ENCODE measurements at places on chromosomes 1 and 21. TPM values are rescaled to one million over a fixed set of nuclear protein-coding genes. Genes with fewer than 3 reads are reported as not detected.

- no peak for DNase-seq
Measured at GRCh38 chr1:40706626-40707025, 15.1 kb downstream of the NFYC start.

The SPOCD1 gene
- not detected for total RNA-seq

DNA sequence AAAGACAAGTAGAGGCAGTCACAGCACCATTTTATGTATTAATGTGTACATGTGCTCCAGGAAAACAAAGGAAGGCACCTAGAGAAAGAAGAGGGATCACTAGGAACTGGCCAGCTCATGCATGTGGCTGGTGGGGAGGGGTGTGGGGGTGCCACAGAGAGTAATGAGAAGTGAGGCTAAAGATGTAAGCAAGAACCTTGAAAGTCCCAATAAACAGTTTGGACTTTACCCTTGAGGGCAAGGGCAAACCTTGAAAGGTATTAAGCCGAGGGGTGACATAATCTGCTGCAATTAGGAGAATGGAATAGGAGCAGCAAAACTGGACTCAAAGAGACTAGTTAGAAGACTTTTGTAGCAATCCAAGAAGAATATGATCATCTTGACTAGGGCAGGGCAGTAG is 51.5 kb downstream of the ERI3 start:
- no peak for DNase-seq

DNA sequence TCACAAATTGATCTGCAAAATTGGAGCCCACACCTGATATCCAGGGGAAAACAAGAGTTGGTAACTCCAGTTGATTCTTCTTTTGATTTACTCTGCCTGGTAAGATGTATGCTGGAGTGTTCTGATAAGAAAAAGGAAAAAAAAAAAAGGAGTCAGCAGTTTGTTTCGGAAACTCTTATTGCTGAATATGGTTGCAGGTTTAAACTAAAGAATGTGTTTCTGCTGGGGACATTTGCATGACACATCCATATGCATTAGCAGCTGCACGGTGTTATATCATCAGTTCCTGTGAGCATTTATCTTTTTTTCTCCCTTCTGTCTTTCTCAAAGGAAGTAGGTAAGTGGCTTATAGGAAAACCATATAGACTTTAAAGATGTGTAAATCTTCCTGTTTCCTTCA is 418.5 kb upstream of the ESRRG start:
- no peak for DNase-seq

GRCh38 chr1:91161749-91162148 is 139.9 kb upstream of the ZNF644 start:
- DNase-seq = no peak

DNA sequence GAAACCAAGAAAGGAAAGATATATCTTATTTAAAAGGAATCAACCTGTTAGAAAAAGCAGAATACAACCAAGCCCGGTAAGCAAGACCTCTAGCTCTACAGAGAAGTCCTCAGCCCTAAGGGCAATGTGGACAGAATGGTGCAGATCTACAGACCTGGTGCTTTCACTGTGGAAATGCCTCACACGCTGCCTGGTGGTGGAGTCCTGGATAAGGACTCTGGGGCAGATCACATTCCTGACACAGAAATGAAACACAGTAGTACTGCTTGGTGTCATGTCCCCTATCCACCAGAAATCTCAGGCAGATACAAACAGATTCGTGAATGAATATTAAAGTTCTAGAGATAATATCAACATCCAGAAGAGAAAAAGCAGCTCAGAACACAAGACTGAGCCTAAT is 6.8 kb downstream of the CNN3 start:
- no peak for DNase-seq

The VSIG8 gene
- not detected for total RNA-seq

The KCNAB2 gene
- total RNA-seq = 218 TPM

The RPL5 gene
- 1,713 TPM for total RNA-seq

The ATXN7L2 gene
- 15.6 TPM for total RNA-seq

The PGLYRP3 gene
- total RNA-seq = not detected

DNA sequence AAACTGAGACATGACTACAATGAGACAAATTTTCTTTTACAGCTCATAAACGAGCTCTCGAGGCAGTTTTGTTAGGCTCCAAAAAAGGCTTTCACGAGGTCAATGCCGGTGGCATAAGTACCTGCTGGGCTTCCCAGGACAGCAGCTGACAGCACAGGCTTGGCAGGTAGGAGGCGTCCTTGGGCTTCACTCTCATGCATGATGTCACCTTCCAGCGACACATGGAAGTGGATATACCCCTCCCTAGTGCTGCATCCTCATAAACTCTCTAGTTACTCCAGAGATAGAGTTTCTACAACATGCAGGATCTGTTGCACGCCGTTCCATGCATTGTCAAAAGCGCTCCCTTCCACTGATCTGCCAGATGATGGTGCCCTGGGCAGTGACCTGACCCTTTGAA is 112.5 kb upstream of the PAXBP1 start:
- no peak for DNase-seq

GRCh38 chr1:232443372-232443771 is 186.6 kb downstream of the SIPA1L2 start:
- no peak for DNase-seq

DNA sequence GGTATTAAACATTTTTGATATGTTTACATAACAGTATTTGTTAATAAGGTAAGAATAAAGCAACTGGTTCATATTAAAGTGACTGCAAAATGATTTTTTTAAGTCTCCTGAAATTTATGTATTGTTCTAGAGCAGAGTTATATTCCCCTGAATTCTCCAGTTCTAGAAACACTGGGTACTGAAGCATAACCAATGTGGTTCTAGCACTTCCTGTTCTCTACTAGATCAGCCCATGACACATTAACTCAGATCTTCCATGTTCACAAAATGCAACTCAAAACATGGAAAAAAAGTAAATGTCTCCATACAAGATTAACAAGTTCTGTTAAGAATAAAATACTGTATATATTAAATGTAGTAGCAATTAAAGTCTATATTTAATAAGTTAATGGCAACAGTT is 3.9 kb downstream of the NEGR1 start:
- no peak for DNase-seq

DNA sequence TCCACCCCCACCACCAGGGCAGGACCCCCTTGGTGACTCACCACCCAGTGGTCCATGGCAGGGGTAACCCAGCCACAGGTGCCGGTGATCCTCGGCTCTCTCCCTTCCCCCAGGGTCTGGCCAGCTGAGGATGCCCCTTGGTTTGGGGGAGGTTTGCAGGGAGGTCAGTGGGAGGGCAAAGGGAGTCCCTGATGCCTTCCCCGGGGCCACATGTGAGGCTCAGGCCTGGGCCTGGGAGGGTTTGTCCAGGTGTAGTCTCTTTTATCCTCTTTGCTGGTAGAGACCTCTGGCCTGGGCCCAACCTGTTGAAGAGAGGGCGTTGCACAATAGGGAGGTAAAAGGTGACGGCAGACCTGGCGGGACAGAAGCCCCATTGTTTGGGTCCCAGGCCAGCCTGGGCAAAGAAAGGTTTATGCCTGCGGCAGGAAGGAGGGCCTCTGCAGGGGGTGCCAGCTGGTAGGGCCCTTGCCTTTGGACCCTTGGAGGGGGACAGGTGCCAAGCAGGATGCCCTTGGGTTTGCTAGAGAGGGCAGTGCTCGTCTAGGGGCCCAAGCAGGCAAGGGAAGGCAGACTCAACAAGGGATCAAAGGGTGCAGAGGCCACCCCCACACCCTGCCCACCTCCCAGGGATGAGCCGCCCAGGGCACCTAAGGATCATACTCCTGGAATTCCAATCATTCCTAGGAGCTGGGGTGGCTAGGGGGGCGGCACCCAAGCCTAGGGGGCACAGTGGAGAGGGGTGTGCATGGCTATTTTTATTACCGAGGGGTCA is 760 bp upstream of the TINAGL1 start:
- DNase-seq = no peak

The ACTL8 gene
- not detected for total RNA-seq

DNA sequence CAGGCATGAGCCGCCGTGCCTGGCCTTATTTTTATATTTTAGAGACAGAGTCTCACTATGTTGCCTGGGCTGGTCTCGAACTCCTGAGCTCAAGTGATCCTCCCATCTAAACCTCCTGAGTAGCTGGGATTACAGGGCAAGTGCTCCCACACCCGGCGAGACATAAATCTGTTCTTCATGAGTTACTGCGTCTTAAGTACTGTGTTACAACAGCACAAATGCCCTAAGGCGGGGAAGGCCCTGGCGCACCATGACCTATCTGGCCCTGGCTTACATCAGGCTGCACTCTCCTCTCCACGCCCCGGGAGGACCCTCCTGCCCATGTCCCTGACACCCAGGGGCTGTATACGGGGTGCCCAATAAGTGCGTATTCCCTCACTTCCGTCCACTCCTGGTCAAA is 4.3 kb downstream of the GPR153 start:
- DNase-seq = no peak

- DNase-seq = peak; percentile 46
Measured at GRCh38 chr1:202968895-202969295, 1.8 kb upstream of the CYB5R1 start.

DNA sequence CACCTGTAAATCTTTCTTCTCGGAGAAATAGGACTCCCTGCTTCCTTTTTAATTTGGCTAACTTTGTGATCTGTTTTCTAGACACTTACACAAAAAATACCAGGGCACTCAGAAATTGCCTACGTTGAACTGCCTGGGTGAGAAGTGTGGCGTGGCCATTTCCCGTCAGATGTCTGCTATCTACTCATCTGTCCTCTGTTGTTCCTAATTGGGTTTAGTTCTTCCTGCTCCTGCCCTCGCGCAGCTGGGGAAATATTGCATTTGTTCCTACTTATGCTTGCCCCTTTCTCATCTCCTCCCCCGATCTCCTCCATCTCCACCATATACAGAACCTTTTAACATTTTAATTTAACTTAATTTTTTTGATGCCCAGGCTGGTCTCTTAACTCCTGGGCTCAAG is 55.1 kb downstream of the CD58 start:
- no peak for DNase-seq

The HAPLN2 gene
- not detected for total RNA-seq

GRCh38 chr1:113917400-113918082 is 11.6 kb upstream of the HIPK1 start:
- no peak for DNase-seq

DNA sequence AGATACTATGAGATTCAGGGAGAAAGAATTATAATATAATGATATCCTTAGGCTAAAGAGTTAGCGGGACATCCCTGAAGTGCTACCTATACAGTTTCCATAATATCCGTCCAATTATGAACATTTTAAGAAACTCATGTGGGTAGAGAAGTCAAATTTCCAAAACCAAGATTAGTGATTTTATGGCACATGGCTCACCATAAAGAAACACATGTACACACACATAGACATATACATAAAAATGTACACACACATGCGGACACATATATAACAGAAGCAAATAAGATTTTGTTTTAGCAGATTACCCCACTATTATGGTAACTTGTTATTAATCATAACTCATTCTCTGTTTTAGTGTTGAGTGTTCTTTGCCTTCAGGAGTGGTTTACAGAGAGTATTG is 566.7 kb upstream of the NEGR1 start:
- no peak for DNase-seq

DNA sequence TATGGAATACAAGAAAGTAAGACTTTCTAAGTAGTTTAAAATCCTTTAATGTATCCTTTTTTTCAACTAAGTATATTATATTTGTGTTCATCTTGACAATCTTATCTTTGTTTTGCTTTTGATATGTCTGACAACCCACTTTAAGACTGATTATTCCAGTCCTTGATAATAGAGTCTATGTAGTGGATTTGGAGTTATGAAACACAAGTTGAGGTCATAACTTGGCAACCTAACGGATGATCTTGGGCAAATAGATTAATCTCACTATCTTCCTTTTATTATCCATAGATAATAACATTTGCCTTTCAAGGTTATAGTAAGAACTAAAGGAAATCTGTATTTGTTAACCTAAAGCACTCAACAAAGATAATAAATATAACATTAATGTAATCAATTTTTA is 4.8 kb upstream of the GBP2 start:
- no peak for DNase-seq

The TMEM269 gene
- 0.06 TPM for total RNA-seq

- no peak for DNase-seq
Measured at GRCh38 chr1:8390707-8391106, 72.8 kb downstream of the SLC45A1 start.
